NCI-H748 treated with DMSO at 0.1 percent for 48 hours (cell line): ENCODE measurements at places on chromosomes 5 and 9.

- no peak for DNase-seq
Observed at GRCh38 chr5:39249564-39250274, 30.4 kb upstream of the FYB1 start.

DNA sequence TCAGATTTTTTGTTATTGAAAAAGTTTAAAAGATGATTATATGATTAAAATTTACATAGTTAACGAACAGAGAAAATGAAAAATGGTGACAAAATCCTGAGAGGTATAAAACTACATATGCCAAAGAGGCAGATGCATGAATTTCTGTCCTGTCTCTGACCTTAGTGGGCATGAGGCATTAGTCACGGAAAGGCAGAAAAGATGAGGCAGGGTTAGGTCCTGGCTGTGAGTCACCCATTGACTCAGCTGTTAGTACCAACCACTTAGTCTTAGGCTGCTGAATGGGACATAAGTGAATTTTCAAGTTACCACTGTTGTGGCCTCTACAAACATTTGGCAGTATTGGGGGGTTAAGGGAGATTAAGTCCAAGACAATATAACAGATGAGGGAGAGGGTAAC lies 33.1 kb downstream of the RASA1 start:
- DNase-seq, result no peak

DNA sequence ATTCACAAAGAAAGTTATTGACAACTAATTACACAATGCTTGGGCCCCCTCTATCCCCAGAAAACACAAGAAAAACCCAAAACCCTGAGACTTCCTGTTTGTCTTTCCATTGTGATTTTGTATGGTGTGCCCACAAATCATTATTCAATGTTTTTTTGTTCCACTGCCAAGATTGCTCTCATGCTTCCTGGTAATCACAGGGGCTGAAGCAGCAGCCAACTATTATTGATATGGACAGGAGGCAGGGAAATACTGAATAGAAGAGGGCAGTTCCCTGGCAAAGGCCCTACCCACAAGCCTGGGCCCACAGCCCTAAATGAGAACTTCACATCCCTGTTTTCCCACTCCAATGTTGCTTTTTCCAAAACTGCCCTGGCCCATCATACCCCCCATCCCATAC lies 21.5 kb upstream of the RFK start:
- peak; percentile 79 for DNase-seq

DNA sequence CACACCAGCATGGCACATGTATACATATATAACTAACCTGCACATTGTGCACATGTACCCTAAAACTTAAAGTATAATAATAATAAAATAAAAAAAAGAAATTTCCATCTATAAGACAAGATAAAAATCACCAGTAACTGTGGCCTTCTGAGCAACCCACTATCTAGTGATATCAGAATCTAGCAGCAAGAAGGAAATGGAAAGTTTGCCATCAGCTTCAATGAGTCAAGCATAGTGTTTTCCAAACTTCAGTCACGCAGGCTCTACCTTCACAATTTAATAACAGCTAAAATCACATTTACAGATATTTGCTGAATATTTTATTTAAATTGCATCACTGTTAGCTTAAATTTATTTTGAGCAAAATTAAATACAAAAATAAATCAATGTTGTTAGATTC lies 345.3 kb upstream of the CD180 start:
- no peak for DNase-seq

- no peak for DNase-seq
Observed at GRCh38 chr9:72858089-72858912, 94.6 kb downstream of the ALDH1A1 start.

- DNase-seq, result peak; percentile 45
Observed at GRCh38 chr5:109857405-109858031, 167.8 kb downstream of the MAN2A1 start.

- DNase-seq, result no peak
Observed at GRCh38 chr5:26761446-26761845, 276.9 kb downstream of the CDH9 start.

- DNase-seq, result no peak
Observed at GRCh38 chr5:132865668-132866341, 464 bp downstream of the GDF9 start.

DNA sequence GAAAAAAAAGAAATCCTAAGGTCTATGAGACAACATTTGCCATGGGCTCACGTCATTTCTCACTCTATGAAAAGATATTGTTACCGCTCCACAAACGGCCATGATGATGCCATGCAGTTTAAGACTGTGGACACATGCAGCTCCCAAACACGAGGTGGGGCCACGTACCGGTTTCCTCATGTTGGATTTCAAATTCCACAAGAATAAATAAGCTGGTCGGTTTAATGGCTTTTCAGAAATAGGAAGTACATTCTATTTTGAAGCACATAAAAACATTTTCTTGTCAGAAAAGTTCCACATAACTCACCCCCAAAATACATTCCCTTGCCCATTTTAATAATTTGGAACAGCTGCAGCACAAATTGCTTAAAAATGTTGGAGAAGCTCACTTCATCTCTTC lies 130.6 kb downstream of the MYO10 start:
- DNase-seq, result no peak

- no peak for DNase-seq
Observed at GRCh38 chr9:18682907-18683306, 209.0 kb downstream of the ADAMTSL1 start.

GRCh38 chr5:10521466-10522223 lies 42.2 kb upstream of the ANKRD33B start:
- DNase-seq, result no peak

- DNase-seq, result no peak
Observed at GRCh38 chr9:4937446-4937845, 47.6 kb upstream of the JAK2 start.

- DNase-seq, result peak; percentile 32
Observed at GRCh38 chr9:11352612-11353011, 739.8 kb upstream of the PTPRD start.

DNA sequence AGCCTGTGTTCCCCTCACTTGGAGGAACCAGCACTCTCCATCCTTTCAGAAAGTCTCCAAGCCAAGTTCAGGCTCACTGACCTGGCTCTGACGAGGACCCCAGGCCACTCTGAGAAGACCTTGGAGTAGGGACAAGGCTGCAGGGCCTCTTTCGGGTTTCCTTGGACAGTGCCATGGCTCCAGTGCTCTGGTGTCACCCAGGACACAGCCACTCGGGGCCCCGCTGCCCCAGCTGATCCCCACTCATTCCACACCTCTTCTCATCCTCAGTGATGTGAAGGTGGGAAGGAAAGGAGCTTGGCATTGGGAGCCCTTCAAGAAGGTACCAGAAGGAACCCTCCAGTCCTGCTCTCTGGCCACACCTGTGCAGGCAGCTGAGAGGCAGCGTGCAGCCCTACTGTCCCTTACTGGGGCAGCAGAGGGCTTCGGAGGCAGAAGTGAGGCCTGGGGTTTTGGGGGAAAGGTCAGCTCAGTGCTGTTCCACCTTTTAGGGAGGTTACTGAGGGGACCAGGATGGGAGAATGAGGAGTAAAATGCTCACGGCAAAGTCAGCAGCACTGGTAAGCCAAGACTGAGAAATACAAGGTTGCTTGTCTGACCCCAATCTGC lies 4.7 kb upstream of the NUP214 start:
- no peak for DNase-seq

DNA sequence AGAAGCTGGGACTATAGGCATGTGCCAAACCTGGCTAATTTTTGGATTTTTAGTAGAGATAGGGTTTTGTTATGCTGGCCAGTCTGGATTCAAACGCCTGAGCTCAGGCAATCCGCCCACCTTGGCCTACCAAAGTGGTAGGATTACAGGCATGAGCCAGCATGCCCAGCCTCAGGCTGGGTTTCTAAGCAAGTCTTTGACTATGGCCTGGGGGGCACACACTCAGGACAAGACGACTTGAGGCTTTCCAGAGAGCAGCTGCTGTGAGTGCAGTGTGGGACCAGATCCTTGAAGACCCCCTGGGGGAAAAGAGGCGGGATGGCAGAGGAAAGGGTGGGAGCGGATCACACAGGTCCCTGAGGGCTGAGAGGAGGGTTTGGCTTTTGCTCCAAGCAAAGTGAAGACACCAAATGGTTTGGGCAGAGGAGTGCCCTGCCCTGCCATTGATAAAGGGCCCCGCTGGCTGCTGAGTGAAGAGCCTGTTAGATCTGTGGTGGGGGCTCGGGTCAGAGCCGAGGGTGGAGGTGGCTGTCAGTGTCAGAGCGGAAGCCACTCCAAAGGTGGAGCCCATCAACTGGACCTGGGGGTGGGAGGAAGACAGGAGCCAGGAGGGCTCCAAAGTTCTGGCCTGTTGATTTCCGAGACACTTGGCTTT lies 46.8 kb upstream of the FUBP3 start:
- DNase-seq, result no peak

GRCh38 chr5:151741678-151742423 lies 16.6 kb downstream of the ATOX1 start:
- no peak for DNase-seq

DNA sequence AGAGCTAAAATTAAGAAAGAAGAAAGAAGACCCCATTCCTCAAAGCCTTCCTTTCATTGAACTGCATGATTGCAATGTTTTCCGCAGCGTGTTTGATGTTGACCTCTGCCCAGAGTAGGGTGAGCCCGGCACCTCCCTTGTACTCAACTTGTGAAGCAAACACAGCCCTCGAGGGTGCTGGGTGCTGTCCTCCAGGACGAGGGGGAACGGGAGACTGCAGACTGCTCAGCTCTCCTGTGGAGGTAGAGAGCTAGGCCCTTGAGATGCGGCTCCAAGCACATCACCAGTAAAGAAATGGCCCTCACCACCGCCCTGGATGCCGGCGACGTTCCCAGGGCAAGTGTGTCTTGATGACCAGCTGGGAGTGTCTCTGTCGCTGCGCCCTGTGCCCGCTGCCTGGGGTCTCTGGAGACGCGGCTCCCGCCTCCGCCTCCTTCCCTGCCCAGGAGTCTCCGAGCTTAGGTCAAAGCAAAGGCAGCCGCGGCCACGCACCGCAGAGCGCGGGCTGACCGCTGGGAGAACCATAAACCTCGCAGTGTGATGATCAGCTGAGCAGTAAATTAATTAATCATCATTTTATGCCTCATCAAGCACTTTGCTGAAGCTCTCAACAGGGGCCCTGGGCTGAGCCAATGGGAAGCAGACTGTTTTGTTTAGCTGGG lies 108.7 kb downstream of the IRX2 start:
- DNase-seq, result peak; percentile 73

GRCh38 chr9:120904978-120905301 lies 21.7 kb downstream of the TRAF1 start:
- DNase-seq, result no peak

DNA sequence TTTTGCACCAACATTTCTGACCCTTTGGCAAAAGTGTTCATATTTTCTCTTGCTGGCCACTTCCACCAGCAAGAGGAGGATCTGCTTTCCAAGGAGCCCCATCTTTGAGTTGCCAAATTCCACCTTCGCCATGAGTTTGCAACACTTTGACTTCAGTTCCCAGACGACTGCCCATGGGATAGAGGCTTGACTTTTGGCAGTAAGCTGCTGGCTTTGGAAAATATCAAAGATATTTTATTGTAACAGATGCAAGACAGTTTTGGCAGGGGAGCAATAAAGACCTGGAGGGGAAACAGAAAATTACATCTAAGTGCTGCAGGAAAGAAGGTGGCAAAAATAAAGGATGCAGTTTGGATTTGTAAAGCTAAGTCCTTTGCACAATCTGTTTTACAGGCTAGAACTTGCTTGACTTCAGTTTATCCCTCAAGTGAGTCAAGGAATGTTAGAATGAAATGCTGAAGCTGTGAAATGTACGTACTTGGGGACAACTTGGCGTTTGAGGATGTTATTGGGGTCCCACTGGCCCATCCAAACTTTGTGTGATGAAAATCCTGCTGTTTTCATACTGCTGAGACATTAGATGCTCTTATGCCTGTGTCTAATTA lies 232.9 kb downstream of the GOLPH3 start:
- no peak for DNase-seq

DNA sequence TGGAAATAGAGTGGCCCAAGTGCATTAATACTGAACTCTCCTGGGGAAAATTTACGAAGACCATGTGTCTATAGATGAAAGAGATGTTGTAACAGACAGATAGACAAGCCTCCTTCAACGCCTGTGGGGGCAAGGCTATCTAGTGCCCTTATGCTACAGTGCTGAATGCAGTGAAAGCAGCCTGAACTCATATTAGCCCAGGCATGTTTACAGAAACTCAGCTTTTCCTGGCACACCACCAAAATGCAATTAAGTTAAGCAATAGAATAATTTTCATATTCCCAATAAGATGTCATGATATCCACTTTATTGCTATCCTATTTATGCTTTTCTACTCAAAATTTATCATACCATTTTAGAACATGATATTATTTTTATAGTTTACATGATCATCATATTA lies 277.0 kb downstream of the DIRAS2 start:
- DNase-seq, result peak; percentile 37

GRCh38 chr5:143011585-143011984 lies 241.4 kb downstream of the ARHGAP26 start:
- peak; percentile 55 for DNase-seq

DNA sequence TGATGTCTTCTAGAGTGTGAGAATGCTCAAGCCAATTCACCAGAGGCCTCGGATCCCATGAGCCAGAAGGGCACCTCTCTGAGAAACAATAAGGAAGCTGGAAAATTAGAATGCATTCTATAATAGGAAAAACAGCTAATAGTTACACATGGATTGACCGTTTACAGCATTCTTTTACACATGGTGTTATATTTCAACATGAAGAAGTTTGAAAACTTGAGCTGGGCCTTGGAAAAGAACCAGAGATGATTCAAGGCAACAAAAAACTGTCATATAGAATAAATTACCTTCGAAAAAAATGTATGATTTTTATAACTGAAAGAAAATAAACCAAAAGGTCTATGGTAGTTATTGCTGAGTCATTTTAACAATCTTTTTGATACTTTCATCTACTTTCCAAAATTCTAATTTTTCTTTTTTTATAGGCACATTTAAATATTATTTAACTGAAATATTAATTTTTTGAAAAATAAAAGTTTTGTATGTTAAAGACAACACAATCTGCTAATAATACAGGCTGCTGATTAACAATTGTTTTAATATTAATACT lies 6.2 kb downstream of the SH3TC2 start:
- DNase-seq, result no peak
